Colonic mucosa (tissue), 4 donors: ENCODE measurements at places on chromosomes 13 and 19. TPM values are rescaled to one million over a fixed set of nuclear protein-coding genes. Genes with fewer than 3 reads are reported as not detected.

- no peaks in the 10 kb centered on the region for H3K36me3 ChIP-seq
- no peak overlapping the region for H3K4me3 ChIP-seq
- DNase-seq = no peak
- no peaks in the 10 kb centered on the region for H3K27me3 ChIP-seq
- H3K27ac ChIP-seq = no peak overlapping the region
Observed at GRCh38 chr13:65011378-65011777, 2218.8 kb downstream of the PCDH9 start.

- no peaks in the 10 kb centered on the region for H3K36me3 ChIP-seq
- H3K4me3 ChIP-seq = no peak overlapping the region
- no peak overlapping the region for H3K27ac ChIP-seq
- DNase-seq = no peak
- H3K27me3 ChIP-seq = no peaks in the 10 kb centered on the region
Observed at GRCh38 chr13:65553096-65553727, 1676.9 kb downstream of the PCDH9 start.

DNA sequence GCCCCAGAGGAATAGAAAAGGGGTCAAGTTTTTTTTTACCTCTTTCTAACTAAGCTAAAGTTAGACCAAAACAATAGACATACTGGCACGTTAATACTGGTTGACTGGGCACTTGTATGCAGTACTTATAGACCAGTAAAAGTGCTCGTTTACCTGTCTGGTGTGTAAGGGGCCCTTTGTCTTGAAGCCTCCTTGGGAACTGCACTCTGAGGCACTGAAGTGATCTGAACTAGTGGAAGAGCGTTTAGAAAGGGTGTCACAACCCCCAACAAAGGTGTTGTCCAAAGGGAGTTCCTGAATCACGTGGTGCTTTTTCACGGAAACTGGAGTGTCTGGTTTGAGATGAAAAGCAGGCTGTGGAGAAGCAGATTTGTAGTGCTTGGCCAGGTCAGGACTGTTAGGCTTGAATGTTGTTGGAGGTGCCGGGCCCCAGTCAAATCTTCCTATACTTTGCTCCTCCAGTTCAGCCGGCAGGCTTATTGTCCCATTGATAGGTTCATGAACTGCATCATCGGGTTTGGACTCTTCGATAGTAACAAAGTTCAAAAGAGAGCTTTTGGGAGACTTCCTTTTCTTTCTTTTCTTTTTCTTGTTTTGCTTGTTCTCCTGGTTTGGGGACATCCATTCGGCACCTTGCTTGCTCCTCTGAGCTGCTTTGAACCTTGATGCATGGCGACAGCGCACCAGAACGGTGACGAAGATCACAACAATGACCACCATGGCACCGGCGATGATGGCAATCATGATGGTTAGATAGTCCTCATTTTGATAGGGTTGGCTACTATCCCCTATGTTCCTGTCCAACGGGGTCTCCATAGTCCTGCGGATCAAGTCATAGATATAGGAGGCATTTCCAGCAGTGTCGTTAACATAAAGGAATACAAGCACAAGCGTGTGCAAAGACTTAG lies 4.6 kb downstream of the PCDH9 start:
- DNase-seq = no peak
- no peaks in the 10 kb centered on the region for H3K36me3 ChIP-seq
- H3K4me1 ChIP-seq = no peaks in the 10 kb centered on the region
- H3K27me3 ChIP-seq = peaks cover 3% of the 10 kb centered on the region
- H3K4me3 ChIP-seq = no peak overlapping the region
- no peak overlapping the region for H3K27ac ChIP-seq

GRCh38 chr19:28427376-28428083 lies 785.4 kb downstream of the UQCRFS1 start:
- no peak overlapping the region for H3K27ac ChIP-seq
- H3K27me3 ChIP-seq = no peaks in the 10 kb centered on the region
- no peak overlapping the region for H3K4me3 ChIP-seq
- H3K4me1 ChIP-seq = peaks cover 4% of the 10 kb centered on the region

DNA sequence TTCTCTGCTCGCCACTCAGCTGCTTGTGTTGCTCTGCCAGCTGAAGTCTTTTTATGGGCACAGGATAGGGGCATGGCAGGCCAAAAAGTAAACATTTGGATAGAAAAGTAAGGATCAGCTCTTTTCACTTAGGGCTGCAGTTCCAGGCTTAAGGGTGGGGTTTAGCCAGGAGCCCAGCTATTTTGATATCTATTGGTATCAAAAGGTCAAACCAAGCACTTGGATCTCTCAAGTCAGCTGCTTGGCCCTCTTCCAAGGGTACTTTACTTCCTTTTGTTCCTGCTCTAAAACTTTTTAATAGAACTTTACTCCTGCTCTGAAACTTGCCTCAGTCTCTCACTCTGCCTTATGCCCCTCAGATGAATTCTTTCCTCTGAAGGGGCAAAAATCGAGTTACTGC lies 55.7 kb upstream of the ABCC4 start:
- H3K27ac ChIP-seq = no peak overlapping the region
- no peaks in the 10 kb centered on the region for H3K27me3 ChIP-seq
- DNase-seq = peak; percentile 24
- no peaks in the 10 kb centered on the region for H3K4me1 ChIP-seq

- no peak for DNase-seq
- no peaks in the 10 kb centered on the region for H3K36me3 ChIP-seq
- H3K27ac ChIP-seq = no peak overlapping the region
- H3K4me1 ChIP-seq = no peaks in the 10 kb centered on the region
Observed at GRCh38 chr19:7699417-7700401, 2.2 kb downstream of the FCER2 start.

DNA sequence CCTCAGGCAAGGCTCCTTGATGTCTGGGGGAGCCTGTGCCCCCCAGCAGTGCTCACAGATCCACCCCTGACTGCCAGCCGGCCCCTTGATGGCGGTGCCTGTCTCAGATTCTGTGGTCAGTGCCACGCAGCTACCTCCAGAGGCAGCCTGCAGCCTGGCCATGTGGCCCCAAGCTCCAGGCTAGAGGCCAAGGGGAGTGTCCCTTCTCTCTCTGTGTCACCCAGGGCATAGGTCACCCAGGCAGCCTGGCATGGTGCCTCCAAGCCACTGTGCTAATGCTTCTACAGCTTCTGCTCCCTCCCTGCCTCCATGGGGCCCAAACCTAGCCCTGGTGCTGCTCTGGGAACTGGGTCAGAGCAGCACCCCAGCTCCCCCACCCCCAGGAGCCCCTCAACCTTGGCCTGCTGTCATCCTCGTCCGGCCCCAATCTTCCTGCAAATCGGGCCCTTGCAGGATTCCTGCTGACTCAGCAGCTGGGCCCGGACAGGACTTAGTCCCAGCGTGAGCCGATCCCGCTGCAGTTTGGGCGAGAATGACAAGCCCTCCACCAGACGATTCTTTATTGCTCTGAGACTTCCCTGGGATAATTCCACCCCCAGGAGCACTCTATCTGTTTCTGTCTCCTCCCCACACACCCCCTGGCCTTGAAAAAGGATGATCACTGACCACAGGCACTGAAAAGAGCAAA lies 2.8 kb upstream of the ARL11 start:
- no peak overlapping the region for H3K4me3 ChIP-seq
- H3K4me1 ChIP-seq = peaks cover 3% of the 10 kb centered on the region
- DNase-seq = peak; percentile 83
- no peaks in the 10 kb centered on the region for H3K36me3 ChIP-seq
- H3K27me3 ChIP-seq = no peaks in the 10 kb centered on the region

ZNF613 gene
- 4.2 TPM for total RNA-seq

GRCh38 chr19:37864501-37864900 lies 41.9 kb downstream of the WDR87 start:
- H3K4me1 ChIP-seq = no peaks in the 10 kb centered on the region
- no peaks in the 10 kb centered on the region for H3K27me3 ChIP-seq
- H3K27ac ChIP-seq = no peak overlapping the region
- no peak overlapping the region for H3K4me3 ChIP-seq

- no peak overlapping the region for H3K27ac ChIP-seq
- H3K27me3 ChIP-seq = no peaks in the 10 kb centered on the region
- DNase-seq = no peak
- no peak overlapping the region for H3K4me3 ChIP-seq
- H3K36me3 ChIP-seq = no peaks in the 10 kb centered on the region
- H3K4me1 ChIP-seq = no peaks in the 10 kb centered on the region
Observed at GRCh38 chr13:30140973-30141372, 166.4 kb downstream of the KATNAL1 start.

- no peak overlapping the region for H3K27ac ChIP-seq
- no peaks in the 10 kb centered on the region for H3K36me3 ChIP-seq
- H3K4me3 ChIP-seq = no peak overlapping the region
- DNase-seq = no peak
- no peaks in the 10 kb centered on the region for H3K27me3 ChIP-seq
- H3K4me1 ChIP-seq = no peaks in the 10 kb centered on the region
Observed at GRCh38 chr13:111314852-111315251, 5.6 kb upstream of the TEX29 start.

- no peaks in the 10 kb centered on the region for H3K4me1 ChIP-seq
- H3K27ac ChIP-seq = no peak overlapping the region
- no peak overlapping the region for H3K4me3 ChIP-seq
Observed at GRCh38 chr13:60720590-60720989, 323.6 kb downstream of the TDRD3 start.

ERFL gene
- total RNA-seq = 0.47 TPM

SHISA7 gene
- not detected for total RNA-seq

SHFL gene
- total RNA-seq = 21.3 TPM

- no peaks in the 10 kb centered on the region for H3K27me3 ChIP-seq
- no peaks in the 10 kb centered on the region for H3K4me1 ChIP-seq
- H3K4me3 ChIP-seq = no peak overlapping the region
- no peaks in the 10 kb centered on the region for H3K36me3 ChIP-seq
- no peak for DNase-seq
Observed at GRCh38 chr13:111541752-111542529, 221.5 kb downstream of the TEX29 start.

DNA sequence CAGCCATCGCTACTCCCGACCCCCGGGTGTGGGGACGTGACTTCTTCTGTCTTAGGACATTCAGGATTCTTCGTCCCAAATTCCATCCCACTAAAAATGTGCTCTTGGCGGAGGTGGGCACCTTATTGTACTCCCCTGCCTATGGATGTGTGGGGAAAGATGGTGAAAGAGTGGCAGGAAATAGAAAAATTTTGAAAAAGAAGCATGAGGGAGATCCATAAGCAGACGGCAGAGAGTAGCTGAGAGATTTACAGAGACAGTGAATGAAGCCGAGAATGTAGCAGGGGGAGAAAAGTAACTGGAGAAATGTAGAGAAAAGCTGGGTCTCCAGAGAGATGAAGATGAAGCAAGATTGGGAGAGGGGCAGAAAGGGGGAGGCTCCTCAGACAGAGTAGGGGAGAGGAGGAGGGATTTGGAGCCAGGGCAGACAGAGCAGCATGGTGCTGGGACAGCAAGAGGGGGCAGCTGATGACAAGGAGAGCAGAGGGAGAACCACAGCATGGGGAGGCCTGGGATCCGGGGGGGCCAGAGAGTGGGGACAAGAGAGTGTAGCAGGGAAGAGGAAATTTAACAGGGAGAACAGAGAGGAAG lies 843 bp downstream of the ZNF610 start:
- no peak for DNase-seq
- no peaks in the 10 kb centered on the region for H3K27me3 ChIP-seq
- H3K4me3 ChIP-seq = peak overlapping the region; percentile 70
- H3K27ac ChIP-seq = peak overlapping the region; percentile 37
- H3K4me1 ChIP-seq = no peaks in the 10 kb centered on the region

DNA sequence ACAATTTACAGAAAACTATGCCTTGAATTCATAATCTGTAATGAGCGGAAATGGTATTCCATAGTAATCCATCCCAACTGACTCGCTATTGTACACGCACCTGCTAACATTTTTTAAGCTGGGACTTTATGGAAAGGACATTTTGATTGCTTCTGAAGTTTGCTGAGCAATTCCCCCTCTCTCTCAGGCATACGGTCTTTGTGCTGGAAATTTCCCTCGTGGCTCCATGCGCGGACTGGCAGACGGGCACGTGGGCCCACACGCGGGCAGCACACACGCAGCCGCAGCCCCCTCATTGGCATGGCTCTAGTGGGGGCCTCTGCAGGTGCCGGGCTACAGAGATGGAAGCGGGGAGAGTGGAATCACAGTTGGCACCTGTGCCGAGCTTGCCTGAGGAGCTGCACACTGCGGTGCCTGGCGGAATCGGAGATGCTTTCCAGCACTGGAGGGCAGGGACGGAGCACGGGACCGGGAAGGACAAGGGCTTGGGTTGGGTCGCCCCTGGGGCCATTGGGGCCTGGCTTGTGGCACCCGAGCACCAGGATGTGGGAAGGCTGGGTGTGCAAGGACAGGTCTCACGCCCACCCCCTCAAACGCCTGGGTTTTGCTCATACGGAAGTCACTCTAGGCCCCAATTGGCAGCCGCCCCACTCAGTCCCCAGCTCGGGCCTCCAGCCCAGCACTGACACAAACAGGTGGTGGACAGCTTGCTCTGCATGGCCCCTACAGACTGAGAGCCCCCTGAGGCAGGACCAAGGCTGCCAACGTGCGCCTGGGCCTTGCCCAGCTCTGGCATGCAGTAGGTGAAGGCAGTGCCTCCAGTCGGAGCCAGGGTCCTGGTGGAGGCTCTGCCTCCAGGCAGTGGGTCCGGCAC lies 30.2 kb upstream of the CCNE1 start:
- no peaks in the 10 kb centered on the region for H3K27me3 ChIP-seq
- H3K4me1 ChIP-seq = no peaks in the 10 kb centered on the region
- no peaks in the 10 kb centered on the region for H3K36me3 ChIP-seq

DNA sequence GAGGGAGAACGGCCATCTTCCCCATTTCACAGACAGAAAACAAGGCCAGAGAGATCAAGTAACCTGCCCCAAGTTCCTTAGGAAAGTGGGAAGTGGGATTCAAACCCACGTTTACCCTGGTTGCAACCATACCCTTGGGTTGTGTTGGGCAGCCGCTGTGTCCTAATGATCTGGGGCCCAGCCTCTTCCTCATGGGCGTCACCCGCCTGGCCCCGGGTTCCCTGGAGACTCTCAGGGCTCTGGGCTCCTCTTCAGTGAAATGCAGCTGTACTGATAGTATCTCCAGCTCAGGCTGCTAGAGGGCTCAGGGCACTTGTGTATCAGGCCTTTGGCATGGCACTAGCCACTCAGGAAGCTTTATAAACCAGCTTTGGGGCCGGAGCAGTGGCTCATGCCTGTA lies 9.8 kb downstream of the TMED1 start:
- H3K27ac ChIP-seq = no peak overlapping the region
- no peaks in the 10 kb centered on the region for H3K4me1 ChIP-seq
- peaks cover 46% of the 10 kb centered on the region for H3K36me3 ChIP-seq
- no peak overlapping the region for H3K4me3 ChIP-seq
- no peaks in the 10 kb centered on the region for H3K27me3 ChIP-seq
- no peak for DNase-seq

CBY2 gene
- total RNA-seq = not detected

MEGF8 gene
- total RNA-seq = 16.5 TPM

KLK3 gene
- 2.4 TPM for total RNA-seq

EXOC3L2 gene
- 1.4 TPM for total RNA-seq

ARHGAP45 gene
- total RNA-seq = 27.4 TPM

PLPPR3 gene
- total RNA-seq = not detected

- H3K27ac ChIP-seq = no peak overlapping the region
- H3K4me3 ChIP-seq = no peak overlapping the region
- H3K36me3 ChIP-seq = no peaks in the 10 kb centered on the region
- no peaks in the 10 kb centered on the region for H3K27me3 ChIP-seq
- no peak for DNase-seq
- no peaks in the 10 kb centered on the region for H3K4me1 ChIP-seq
Observed at GRCh38 chr19:38031423-38031770, 124.4 kb downstream of the SIPA1L3 start.

GRCh38 chr13:99322297-99323103 lies 15.3 kb upstream of the GPR183 start:
- H3K4me1 ChIP-seq = no peaks in the 10 kb centered on the region
- H3K36me3 ChIP-seq = no peaks in the 10 kb centered on the region
- DNase-seq = no peak
- no peaks in the 10 kb centered on the region for H3K27me3 ChIP-seq
- no peak overlapping the region for H3K4me3 ChIP-seq

- no peaks in the 10 kb centered on the region for H3K27me3 ChIP-seq
- no peak for DNase-seq
- no peaks in the 10 kb centered on the region for H3K36me3 ChIP-seq
- no peak overlapping the region for H3K27ac ChIP-seq
- H3K4me1 ChIP-seq = no peaks in the 10 kb centered on the region
- H3K4me3 ChIP-seq = no peak overlapping the region
Observed at GRCh38 chr19:29450812-29451211, 75.0 kb upstream of the VSTM2B start.
